ENCODE measurements at places on chromosomes 5 and 9.

DNA sequence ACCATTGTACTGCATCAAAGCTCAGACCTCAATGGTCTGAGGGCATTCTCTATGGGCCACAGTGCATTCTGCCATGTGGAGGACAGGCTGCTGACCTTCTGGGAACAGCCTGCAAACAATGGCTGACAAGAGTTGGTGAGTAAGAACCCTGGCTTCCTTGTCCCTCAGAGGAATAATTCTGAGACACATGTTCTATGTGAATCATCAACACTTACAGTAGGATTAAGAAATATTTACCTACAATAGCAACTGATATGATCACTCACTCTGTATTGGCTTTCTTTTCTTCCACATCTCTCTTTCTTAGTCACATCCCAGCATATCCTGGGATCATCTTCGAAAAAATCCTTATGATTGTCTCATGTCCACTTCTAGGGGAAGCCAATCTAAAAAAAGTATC is 306.5 kb upstream of the ITGA1 start:
- ATAC-seq: no peak

DNA sequence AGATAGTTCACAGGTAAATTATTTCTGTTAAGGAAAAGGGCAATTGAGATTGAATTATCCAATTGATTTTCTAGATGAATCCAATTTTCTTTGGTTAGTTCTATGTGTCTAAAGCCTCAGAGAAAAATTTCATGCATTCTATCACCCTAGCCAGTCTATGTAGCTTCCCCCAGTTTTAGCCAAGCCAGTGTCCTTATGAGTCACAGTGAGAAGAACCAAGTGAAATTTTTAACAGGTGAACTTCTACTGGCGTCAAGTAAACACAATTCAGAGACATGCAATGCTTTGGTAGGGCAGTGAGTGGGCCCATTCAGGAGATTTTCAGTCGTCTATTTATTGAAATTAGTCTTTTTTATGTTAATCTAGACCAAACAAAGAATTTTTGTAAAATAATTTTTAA is 1077.4 kb upstream of the ARRDC3 start:
- no peak for ATAC-seq

DNA sequence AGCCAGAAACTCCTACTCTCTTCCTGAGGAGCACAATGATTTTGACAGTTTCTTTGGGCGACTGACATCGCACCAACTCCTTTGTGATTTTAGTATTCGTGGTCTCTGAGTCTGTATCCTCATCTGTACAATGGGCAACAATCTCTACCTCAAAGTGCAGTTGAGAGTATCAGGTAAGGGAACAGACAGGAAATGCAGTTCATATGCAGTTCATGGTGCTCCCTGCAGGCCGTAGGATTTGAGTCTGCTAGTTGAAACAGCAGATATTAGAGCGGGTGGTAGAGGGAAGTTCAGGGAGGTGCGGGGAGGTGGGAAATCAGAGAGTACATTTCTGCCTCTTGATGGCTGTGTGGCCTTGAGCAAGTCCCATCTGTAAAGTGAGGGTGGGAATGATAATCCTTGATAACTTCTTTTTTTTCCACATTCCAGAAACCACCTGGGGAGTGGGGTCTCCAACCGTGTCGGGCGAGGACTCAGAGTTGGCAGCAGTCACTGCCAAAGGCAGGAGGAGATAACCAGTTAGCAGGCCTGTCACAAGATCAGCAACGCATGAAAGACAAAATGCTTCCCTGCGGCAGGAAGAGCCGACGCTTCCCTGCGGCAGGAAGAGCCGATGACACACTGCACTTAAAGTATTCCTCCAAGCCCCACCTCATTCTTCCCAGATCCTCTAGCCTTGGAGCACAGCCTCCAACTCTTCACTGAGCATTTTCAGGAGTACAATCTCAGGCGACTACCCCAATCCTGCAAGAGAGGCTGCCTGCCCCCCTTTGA is 6.0 kb upstream of the NEK6 start:
- no peak for ATAC-seq

GRCh38 chr5:44891116-44891515 is 82.4 kb downstream of the MRPS30 start:
- no peak for ATAC-seq

DNA sequence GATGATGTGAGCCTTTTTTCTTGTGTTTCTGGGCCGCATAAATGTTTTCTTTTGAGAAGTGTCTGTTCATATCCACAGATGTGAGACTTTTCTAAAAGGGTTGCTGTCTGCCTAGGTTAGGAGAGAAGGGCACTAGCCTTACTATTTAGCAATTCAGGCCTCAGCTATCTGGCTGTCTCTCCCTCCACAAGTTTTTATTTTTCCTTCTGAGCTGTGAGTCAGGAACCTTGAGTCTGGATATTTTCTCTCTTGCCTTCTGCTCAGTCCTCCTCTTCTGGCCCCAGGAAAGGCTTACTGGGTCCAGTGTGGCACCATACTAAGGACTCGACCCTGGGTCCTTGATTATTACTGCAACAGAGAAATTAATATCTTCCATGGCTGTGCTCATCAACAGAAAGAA is 187.6 kb downstream of the CSNK1G3 start:
- no peak for ATAC-seq

GRCh38 chr5:142303565-142303964 is 21.3 kb downstream of the SPRY4 start:
- no peak for ATAC-seq

DNA sequence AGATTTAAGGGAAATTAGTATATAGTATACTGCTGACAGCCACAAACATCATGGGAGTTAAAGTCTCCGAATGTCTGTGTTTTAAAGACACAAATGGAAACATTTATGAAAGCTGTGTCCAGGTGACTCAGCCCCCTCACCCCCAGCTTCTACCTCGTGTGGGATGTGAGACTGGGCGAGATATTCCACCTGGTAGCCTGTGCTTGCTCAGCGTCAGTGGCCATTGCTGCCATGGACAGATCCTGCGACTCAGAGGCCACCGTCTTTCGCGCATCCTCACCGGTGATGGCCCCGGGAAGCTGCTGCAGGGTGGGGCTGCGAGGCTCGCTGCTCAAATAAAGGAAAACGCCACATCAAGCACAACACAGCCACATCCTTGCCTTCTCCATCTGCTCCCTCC is 31.2 kb upstream of the EXOC3 start:
- no peak for ATAC-seq

- peak; percentile 44 for ATAC-seq
These were observed 7.1 kb upstream of the AGPAT2 start for GRCh38 chr9:136694163-136694871.

- no peak for ATAC-seq
These were observed 45.1 kb downstream of the PCSK5 start for GRCh38 chr9:75935591-75935990.

DNA sequence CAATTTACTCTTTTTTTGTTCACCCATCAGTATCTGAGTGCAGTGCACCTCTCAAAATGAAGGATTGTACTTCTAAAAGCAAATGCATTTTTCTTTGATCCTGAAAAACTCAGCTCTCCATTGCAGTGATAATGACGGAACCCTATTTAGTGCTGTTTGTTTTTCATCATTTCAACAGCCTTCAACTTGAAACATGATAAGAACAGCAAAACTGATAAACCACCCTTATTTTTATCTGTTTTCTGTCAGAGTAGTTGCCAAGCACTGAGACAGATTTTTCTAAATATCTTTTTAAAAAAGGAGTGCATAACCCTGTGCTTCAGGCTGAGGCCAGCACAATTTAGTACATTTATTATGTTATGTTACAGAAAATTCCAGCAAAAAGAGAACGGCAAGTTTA is 549.8 kb upstream of the DMAC1 start:
- ATAC-seq: no peak

DNA sequence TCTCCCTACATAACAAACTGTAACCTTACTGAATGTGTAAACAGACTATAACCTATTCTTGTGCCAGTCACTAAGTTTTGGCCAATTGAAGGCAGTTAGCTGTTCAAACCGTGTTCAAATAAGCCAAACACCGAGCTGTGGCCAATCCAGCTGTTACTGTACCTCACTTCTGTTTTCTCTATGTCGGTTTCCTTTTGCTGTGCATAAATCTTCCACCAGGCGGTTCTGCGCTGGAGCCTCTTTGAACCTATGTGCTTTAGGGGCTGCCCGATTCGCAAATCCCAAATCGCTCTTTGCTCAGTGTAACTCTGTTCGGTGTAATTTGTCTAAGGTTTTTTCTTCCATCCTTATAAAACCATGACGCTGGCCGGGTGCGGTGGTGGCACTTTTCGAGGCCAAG is 31.8 kb downstream of the F2R start:
- no peak for ATAC-seq

DNA sequence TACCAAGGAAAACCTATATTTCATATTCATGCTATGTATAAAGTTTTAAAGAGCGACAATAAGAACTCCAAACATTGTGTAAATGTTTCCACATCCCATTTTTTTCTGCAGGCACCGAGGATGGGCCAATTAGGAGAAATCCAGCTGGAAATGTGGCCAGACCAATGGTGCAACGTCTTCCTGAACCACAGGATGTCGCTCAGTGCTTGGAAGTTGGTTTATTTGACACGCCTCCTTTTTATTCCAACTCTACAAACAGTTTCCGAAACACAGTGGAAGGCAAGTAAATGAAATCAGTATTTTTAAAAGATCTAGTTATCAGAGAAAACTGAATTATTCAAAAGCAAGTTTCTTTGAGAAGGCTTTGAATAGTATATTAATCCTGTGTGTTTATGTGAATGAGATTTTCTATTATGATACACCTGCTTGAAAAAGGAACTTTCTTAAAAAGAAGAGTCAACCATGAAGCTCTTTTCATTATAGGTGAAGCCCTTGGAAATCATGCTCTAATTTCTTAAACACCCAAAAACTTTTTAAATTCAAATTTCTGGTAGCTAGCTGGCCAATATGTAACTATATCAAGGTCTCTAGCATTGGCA is 9.1 kb downstream of the TYRP1 start:
- no peak for ATAC-seq

DNA sequence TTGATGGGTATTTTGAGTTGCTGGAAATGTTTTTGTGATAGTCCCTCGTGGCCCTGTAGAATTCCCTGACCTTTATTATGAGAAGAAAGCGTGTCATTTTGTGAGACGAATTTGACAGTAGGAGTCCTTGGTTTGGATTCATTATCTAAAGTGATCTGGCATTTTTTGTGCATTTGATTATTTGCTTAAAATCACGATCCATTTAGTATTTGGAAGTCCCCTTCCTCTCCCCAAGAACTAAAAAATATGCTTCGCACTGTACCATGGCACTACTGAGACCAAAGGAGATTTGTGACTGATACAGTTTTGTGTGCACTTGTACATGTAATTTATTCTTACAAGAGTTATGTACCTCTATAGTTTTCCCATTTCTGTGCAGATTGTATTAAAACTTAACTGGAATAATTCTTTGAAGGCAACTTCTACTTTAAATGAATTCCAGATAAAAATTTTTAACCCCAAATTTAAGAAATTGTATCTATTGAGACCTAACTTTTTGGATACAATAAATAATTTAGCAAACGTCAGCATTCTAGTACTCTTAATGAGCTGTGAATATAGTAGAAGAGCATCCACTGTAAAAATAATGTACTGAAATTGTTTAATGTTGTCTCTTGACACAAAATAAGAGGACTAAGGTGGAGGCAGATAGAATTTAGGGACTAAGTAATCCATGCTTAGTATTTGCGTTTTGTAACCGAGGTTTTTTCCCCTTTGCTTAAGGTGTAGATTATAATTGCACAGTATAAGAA is 2.1 kb downstream of the MAP3K1 start:
- no peak for ATAC-seq

GRCh38 chr9:281741-282645 is 67.3 kb downstream of the DOCK8 start:
- ATAC-seq: peak; percentile 58

DNA sequence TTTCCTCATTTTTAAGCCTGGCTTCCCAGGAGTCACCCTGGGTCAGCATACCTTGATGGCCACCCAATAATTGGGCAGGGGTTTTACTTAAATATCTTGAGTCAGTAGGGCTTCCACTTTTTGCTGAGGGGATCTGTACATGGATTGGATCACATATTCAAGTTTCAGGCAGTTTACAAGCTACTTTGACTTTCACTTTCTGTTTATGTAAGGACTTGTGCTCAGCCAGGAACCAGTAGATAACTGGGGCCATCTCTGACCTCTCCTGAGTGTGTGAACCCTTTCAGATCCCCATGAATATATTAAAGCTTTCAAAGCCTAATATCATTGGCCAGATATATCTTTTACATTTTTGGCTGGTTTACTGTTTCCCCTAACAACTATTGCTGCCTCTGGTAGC is 45.1 kb downstream of the SLCO6A1 start:
- no peak for ATAC-seq

DNA sequence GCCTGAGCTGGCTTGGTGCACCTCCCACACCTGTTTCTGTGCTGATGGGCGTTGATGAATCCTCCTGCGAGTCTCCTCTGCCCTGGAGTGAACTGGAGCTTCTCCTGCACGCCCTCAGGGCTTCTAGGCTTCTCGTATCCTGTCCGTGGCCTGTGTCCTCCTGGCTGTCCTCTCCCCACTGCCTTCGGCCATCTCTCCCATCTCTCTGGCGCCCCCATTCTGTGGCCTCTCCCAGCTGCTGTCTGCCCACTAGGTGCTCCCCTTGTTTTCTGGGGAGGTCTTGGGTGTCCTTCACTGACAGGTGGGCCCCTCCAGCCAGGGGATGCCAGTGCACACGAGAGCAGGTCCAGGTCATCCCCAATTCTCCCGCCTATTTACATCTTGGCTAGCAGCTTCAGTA is 28.8 kb downstream of the AHRR start:
- no peak for ATAC-seq

DNA sequence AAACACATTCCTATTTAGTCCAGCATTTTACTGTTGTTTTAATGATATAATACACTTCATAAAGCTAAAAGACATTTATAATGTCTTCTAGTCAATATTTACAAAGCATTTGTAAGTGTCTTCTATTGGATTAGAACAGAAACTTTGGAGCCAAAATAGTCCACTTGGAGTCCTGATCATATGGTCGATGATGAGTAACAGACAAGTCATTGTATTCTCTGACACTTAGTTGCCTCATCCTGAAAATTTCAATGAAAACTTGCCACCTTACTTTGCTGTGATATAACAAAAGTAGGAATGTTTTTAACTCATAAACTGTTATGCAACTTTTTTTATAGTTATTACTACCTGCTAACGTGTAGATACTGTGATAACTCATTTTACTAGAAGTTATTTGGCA is 132.5 kb downstream of the GABRB2 start:
- no peak for ATAC-seq

- no peak for ATAC-seq
These were observed 1.5 kb upstream of the ZNF367 start for GRCh38 chr9:96419691-96419969.

DNA sequence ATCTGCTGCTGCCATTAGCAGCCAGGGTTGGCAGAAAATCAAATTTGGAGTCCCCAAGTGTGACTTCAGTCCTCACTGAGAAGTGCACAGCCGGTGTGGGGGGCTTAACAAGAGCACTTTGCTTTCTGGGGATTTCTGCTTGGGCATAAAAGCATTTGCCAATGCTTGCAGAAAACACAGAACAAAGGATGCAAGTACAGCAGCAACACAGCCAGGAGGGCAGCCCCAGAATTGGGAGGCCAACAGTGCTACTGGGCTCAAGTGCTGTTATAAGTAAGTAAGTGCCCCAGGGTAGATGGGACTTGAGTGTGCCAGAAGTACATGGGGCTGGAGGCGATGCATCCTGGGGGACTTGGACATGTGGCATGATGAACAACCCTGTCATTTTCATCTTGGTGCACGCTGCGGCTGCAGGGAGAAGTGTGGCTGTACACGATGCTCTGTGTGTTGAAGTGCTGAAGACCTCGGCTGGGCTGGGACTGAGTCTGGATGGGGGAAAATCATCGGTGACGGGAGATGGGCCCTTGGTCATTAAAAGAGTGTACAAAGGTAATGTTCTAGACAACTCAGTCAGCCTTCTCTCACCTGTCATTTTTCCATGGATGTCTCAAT is 73.3 kb downstream of the GOLPH3 start:
- no peak for ATAC-seq

- peak; percentile 80 for ATAC-seq
These were observed 536 bp downstream of the SLC27A4 start for GRCh38 chr9:128340691-128341434.

Data from stimulated activated memory B cell treated with anti-CD40 and anti-IgM and Interleukin-4, amounts not matched to agents 10 μg/mL and 1 μg/mL and 100 μg/mL, for 72 hours (primary cell).